ENCODE measurements at places on chromosomes 7 and 10.

GRCh38 chr10:28253169-28253785 lies 49.6 kb downstream of the MPP7 start:
- no peak for DNase-seq

- DNase-seq, result no peak
These were observed 60.1 kb upstream of the GPR26 start for GRCh38 chr10:123606006-123606405.

DNA sequence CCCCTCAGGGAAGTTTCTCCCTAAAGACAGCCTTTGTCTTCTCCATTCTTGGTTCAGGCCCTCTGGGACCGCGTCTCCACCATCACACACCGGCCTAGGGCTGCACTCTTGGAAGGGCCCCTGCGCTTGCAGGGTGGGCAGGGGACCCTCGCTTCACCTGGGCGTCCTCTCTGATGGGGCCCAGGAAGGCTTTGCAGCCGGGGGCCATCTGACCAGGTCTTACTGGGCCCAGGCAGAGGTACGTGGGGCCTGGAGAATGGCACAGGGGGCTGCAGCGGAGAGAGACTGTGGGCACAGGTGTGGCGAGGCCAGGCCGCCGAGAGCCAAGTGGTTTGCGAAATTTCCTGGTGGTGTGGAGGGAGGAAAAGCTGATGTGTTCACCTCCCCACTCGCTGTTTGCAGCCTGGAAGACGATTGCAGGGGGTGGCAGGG lies 44.4 kb downstream of the ALOX5 start:
- DNase-seq, result no peak

DNA sequence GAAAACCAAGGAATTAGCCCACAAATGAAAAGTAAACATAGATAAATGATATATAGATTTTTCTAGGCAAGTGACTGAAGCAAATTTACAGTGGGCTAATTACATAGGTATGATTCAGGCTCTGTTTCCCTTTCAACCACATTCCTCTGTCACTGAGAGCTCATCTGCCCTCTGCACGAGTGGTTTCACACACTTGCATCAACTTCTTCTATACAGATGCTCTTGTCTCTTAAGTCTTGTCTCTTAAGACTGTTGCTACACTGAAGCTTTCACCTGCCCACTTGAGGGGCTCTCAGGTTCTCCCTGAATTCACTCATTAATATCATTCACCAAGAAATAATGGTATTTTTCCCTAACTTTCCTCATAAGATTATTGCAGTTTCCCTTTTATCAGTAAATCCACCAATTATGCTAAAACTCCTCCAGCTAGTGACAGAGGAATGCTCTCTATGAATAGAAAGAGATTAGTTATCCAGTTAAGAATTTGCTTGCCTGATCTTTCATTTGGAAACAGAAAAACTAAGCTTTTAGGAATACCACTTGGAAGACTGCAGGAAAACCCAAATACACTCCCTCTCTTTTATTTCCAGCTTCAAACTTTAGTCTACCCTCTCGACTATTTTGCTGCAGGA lies 95.7 kb downstream of the ELAPOR2 start:
- no peak for DNase-seq

DNA sequence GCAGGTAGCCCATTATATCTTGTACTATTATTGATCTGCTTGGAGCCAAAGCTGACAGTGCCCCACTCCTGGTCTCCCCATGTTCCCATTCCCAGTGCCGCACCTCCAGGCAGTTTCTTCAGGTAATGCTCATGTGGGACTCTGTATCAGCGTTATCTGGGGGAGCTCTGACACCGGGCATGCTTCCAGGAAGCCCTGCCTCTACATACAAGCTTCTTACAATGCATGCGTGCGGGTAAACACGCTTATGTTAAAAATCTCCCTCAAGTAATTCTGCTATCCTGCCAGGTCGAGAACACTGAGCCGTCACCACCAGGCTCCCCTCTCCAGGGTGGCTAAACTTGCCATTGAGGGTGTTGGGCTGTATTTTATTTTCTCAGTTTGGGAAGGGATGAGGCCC lies 61.6 kb upstream of the LBX1 start:
- DNase-seq, result no peak

Measured in stimulated activated CD4-positive, alpha-beta T cell treated with anti-CD3 and anti-CD28 coated beads, Interleukin-12 subunit alpha, Interleukin-12 subunit beta, amount 100 ng/mL, for 24 hours (primary cell).